ENCODE measurements at places on chromosomes 16 and 17.

- DNase-seq = peak; percentile 22
Observed at GRCh38 chr17:19398301-19399181, 11.6 kb upstream of the MFAP4 start.

- DNase-seq = peak; percentile 53
Observed at GRCh38 chr17:72388765-72389473, 268.1 kb downstream of the SOX9 start.

- no peak for DNase-seq
Observed at GRCh38 chr17:17414341-17414805, 62.4 kb upstream of the MED9 start.

DNA sequence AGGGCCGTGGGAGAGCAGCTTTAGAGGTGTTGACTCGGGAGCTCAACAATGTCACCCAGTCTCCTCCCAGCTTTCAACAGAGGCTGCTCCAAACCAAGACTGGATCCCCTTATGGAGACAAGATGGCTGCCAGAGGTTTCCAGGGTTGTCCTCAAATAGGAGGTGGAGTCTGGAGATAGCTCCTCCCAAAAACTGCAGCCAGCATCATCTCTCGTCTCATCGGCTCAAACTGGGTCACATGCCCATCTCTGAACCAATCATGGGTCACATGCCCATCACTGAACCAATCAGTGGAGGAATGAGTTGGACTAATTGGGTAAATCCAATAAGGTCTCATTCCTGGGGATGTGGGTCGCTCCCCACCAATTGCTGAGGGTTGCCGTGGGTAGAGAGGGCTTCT lies 41.1 kb upstream of the C16orf82 start:
- DNase-seq = no peak

GRCh38 chr17:82892899-82893565 lies 53.2 kb upstream of the ZNF750 start:
- DNase-seq = no peak

- DNase-seq = peak; percentile 98
Observed at GRCh38 chr16:2963723-2964474, at the start of gene KREMEN2. Gene KREMEN2 (plus strand): TSS chr16:2964275. CDS start chr16:2964521, 246 bp downstream.

- DNase-seq = peak; percentile 82
Observed at GRCh38 chr17:57257195-57257894, 1.0 kb downstream of the MSI2 start.

DNA sequence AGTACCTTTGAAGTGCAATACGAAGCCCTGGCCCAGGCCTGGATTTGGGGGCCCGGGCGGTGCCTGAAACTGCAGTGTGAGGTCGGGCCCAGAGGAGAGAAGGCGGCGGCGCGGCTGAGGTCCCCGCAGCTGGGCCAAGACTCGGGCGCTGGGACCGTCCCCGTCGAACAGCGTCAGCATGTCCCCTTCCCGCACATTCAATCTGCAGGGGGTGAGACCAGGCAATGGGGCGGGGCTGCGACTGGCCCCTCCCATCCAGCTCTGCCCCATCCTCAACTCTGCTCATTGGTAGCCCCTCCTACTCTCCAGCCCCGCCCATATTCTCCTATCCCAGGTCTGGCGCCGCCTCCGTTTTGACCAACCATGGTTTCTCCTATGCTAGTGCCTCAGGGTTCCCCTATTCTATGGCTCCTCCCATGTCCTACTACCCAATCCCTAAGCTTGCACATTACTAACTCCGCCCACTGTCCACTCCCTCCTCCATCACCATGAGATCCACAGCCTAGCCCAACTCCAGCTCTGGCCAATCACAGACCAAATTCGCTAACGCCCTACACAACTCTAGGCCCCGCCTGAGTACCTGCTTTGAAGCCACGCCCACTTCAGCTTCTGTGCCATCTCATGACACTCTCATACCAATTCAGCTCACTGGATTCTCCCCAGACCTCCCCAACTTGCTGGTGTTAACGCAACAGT lies 14.4 kb upstream of the CDIPT start:
- peak; percentile 63 for DNase-seq

GRCh38 chr17:79212149-79213087 lies 137.8 kb downstream of the ENGASE start:
- DNase-seq = no peak

- DNase-seq = no peak
Observed at GRCh38 chr17:7987112-7987893, 15.1 kb upstream of the GUCY2D start.

DNA sequence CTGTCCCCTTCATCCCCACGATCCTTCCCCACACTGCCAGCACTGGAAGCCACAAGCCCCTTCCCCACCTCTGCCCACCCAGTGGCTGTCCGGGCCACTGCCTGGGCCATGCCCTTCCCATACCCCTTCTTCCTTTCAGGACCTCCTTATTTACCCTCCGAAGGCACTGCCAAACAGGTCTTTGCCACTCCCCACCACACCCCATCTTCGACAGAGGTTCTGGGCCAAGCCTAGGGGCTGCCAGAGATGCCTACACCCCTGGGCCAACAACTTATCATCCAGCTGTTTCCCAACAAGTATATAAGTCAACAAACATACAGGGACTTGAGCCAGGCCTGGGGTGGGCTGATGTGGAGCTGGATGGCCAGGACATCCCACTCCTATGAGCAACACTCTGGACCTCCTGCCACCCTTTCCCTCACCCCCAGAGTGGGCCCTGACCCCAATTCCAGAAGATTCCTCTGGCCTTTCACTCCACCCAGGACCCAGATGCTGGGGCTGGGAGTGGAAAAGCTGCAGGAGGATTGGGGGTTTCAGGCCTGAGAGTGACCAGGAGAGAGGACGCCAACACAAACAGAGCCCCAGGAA lies 1.5 kb upstream of the PPP1R1B start:
- no peak for DNase-seq

All from NCI-H82 (cell line).